Thoracic aorta (tissue), 2 donors: ENCODE measurements at places on chromosomes 3 and 15.

DNA sequence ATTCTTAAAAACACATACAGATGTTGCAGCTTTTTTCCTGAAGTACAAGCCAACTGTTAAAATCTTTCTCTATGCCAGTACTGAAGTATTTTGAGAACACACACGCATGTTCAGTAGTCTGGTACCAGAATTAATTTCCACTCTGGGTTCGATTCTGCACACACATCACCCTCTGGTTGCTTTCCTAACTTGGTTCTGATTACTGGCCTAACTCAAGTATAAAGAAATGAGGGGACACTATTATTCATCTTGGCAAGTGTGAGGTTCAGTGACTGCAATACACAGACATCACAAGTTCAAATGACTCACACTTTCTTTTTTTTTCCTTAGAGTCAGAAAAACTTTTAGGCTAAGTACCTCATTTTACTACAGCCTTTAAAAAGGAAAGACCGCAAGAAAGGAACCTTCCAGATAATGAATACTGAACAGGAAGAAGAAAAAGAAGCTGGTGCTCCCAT, 37.4 kb upstream of the LDHAL6B start:
- DNase-seq: no peak

DNA sequence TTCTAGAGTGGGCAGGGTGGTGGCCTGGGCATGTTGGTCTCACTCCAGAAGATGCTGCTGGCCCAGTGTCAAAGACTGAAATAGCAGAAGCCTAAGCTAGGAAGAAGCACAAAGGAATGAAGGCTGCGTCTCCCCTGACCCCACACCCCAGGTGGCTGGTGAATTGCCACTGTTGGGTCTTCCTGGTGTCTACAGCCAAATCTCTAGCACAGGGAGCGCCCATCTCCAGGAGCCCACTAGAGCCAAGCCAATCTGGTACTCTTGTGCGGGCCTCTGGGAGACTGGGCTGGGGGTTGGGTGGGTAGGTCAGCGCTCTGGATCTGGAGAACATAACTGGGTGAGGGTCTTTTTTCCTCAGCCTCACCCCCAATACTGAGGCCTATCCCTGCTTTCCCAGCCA, 894 bp downstream of the TUSC2 start:
- no peak for DNase-seq

GRCh38 chr15:83108266-83109219, 1.1 kb downstream of the TM6SF1 start:
- DNase-seq: no peak

DNA sequence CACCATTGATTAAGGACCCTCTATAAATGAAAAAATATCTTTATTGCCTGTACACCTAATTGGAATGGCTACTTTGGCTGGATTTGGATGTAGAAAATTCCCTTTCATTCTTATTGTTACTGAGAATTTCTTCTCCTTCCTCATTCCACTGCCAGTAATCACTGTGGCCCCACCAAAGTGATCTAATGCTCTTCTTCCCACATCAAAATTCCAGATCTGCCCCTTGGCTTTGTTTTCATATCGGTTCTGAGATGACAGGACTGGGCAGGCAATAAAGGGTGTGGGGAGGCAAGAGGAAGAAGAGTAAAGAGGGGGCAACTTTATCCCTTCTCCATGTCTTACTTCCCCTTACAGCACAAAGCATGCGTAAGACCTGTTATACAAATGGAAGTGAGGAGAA, 2.1 kb downstream of the ANKUB1 start:
- DNase-seq: no peak

GRCh38 chr3:175552929-175553328, 693.8 kb downstream of the NAALADL2 start:
- no peak for DNase-seq

- no peak for DNase-seq
Observed at GRCh38 chr15:73711526-73711925, 27.3 kb downstream of the CD276 start.
